GM23248 (cell line): ENCODE measurements at places on chromosomes 3 and 15. TPM values are rescaled to one million over a fixed set of nuclear protein-coding genes. Genes with fewer than 3 reads are reported as not detected.

The AGTR1 gene
- total RNA-seq, result 4.0 and 6.3 TPM in 2 replicates

The LRRIQ4 gene
- not detected in 2 replicates for total RNA-seq

The COL7A1 gene
- 27.9 and 33.6 TPM in 2 replicates for total RNA-seq

The TERC gene
- 59.2 and 59.7 TPM in 2 replicates for total RNA-seq

The KNG1 gene
- total RNA-seq, result not detected in 2 replicates
